ENCODE measurements at places on chromosomes 2 and 18.

DNA sequence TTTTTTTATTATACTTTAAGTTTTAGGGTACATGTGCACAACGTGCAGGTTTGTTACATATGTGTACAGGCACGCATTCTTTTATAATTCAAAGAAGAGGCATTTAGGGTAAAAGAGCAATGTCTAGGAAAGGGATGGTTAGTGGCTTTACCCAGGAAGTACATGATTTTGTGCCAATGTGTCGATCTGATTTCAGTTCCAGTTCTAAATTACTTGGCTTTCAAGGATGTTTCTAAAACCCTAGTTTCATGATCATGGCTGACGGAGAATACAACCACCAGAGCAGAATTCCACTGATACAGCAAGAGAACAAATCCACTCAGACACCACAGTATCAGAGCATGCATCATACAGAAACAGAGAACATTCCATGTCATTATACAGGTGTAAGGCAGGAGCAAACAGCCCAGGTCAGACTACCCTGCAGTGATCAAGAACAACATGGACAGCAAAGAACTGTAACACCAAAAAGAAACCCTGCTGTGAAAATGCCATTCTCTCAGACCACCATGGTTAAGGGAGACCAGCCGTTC, 116.7 kb upstream of the STK17B start:
- DNase-seq = no peak

DNA sequence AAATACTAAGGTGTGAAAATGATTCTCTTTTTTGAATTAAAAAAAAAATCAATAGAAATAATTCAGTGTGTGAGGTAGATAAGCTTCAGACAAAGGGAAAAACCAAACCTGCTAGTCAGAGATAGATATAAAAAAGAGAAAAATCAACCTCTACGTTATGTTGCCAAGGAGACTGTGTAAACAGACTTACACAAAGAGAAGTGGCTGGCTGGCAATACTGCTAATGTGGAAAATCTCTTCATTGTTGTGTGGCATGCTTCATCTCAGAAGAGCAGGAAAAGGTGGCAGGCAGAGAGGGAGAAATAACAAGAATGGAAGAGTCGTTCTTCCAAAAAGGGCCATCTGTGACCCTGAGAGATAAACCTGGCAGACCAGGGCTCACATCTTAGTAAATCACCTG, 200.8 kb downstream of the SLC8A1 start:
- DNase-seq = no peak

- DNase-seq = no peak
Observed at GRCh38 chr2:43472527-43473194, 123.2 kb downstream of the THADA start.

- DNase-seq = no peak
Observed at GRCh38 chr2:240869109-240869955, 708 bp downstream of the AGXT start.

DNA sequence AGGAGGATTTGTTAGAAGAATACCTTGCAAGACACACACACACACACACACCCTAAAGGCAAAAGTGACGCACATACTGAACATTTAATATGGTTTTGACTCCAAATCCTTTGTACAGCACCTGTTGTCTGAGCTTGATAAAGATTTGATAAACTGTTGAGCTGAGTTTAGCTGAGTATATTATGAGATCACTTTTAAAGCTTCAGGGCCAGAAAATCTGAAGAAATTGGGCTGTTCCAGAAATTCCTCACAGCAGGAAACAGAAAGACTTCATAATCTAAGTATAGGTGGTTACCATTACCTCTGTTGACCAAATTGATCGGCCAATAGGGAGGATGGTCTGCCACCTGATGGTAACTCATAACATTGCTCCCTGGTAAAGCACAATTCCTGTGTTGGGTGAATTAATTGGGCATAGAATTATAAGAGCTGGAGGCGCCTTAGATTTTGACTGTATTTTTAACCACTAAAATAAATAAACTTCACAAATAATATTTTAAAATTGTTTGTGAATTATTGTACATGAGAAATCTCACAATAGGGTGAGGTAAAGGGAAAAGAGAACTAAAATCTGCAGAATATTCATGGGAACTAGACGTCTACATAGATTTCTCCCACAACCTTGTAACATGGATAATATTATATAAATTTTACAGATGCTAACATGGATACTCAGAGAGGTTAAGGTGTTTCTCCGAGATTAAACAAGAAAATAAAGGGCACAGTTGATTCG, 21.8 kb upstream of the RPIA start:
- no peak for DNase-seq

- DNase-seq = no peak
Observed at GRCh38 chr2:11502740-11503292, 31.0 kb upstream of the GREB1 start.

DNA sequence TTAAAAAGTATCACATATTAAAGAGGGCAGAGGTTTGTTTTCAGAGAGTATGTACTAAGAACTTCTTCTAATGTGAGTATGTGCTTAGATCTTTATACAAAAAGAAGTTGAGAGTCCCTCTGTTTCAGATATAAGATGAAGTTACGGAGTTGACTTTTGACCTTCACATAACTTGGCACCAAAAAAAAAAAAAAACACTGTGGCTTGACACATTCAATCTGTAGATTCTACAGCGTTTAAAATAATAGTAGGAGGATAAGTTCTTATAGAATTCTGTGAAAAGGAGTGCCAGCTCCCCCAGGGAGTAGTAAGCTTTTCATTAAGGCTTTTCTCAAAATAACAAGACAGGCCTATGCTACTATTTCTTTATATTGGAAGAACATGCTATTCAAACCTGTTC, 105.4 kb upstream of the LRP1B start:
- DNase-seq = no peak

- peak; percentile 42 for DNase-seq
Observed at GRCh38 chr2:27627963-27628766, 647 bp downstream of the CCDC121 start.

DNA sequence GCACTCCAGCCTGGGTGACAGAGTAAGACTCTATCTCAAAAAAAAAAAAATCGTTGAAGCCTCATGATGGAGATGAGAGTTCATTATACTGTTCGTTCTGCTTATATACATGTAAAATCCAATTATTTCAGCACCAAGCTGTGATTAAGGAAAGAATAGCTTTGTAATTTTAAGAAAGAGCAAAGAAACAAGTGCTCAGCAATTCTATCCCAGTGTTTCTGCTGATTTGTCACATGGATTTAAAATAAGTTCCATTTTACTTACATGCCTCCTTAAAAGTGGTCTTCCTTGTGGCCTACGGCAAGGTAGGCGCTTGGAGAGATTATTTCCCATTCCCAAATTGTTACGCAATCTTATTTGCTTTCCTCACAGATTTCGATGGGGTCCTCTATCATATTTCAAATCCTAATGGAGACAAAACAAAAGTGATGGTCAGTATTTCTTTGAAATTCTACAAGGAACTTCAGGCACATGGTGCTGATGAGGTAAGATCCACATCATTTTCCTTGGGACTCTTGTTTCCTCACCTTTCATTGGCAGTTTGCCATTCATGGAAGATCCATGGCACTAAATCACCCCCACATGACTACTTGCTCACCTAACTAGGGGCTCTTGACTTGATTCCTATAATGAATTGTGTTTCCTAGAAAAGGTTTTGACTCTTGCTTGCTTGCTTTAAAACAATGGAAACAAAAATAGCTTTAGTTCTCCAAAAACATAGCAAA, 11.5 kb downstream of the ARPC2 start:
- DNase-seq = no peak
